ENCODE measurements at places on chromosomes 1 and 21.

DNA sequence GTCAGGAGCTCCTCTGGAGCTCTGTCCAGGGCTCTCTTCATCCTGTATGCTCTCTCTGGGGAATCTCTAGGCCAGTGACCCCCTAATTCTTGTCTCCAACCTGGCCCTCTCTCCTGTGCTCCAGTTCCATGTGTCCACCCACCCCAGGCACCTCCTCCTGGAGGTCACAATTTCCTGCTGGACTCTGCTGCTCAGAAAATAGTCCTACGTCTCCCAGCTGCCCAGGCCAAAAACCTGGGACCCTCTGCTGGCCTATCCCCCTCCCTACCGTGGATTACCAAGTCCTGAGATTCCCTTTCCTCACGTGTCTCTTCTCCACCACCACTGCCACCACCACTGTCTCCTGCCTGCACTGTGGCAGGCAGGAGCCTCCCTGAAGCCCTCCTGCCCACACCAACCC, 11.7 kb downstream of the NES start:
- no peak for DNase-seq

DNA sequence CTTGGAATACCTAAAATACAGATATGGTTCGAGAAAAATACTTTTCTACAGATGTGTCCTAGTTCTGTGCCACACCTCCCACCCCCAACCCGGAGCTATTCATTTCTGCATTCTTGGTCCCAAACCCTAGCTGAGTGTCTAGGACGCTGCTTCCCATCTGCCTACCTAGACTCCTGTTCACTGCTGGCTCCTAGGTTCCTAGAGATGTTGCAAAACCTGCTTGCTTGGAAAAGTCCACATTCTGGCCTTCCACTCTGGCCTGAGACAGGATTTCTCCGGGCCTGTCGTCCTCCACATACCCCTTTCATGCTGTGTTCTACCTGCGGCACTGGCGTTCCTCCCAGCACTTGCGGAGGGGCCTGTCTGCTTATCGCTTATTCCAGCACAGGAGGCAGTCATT, 165.8 kb upstream of the CTTNBP2NL start:
- DNase-seq, result no peak

GRCh38 chr1:31750858-31751510, 13.2 kb downstream of the ADGRB2 start:
- peak; percentile 66 for DNase-seq

DNA sequence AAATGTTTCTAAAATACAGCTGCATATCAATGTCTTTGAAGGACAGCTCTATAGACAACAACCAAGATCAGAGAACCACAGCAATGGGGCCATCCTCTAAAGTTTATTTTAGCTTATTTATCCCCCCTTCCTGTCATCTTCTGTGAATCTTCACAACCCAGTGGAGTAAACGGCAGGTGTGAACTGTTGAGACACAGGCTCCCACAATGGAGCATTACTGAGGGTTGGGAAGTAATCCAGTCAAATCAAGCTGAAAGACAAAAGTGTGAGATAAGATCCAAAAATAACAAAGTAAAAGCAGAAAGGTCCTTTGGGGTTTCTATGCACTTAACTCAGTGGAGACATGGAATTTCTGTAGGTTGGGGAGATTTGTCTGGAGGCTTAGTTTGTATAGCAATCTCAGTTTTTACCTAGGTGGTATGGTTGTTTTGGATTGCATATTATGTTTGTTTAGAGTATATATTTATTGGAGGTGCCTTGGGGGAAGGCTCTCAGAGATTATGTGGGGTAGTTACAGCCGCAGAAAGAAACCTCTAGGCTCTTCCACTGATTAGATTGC, 286.9 kb upstream of the ADGRL2 start:
- no peak for DNase-seq

- DNase-seq, result no peak
Measured at GRCh38 chr1:105373681-105374080, 1624.0 kb downstream of the AMY1C start.

DNA sequence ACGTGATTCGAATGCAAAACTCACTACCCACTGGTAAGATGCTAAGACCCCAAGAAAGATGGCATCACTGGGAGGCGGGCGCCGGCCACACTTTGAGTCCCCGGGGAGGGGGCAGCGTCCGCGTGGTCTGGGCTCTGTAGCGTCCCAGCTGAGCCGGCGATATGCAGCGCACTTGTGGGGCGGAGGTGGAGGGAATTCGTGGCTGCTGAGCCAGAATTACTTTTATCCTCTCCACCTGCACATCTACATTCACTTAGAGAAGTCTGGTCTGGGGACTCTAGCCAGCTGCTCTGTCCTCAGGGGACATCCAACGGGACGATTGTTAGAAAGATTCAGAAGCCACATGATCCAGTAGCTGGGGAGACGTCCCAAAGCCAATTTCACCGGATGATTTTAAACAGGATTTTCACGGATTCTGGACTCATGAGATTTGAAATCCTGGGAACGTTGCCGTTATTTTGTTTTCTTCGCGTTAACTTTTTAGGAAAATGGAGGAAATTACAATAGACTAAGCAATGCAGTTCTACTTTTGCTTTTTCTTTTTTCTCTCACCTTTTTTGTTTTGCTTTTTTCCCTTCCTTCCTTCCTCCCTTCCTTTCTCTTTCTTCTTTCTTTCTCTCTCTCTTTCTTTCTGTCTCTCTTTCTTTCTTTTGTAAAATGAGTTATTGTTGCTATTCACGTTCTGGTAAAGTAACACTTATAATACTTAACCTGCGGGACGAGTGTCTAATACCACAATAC, 1.3 kb downstream of the JAM2 start:
- peak; percentile 18 for DNase-seq

DNA sequence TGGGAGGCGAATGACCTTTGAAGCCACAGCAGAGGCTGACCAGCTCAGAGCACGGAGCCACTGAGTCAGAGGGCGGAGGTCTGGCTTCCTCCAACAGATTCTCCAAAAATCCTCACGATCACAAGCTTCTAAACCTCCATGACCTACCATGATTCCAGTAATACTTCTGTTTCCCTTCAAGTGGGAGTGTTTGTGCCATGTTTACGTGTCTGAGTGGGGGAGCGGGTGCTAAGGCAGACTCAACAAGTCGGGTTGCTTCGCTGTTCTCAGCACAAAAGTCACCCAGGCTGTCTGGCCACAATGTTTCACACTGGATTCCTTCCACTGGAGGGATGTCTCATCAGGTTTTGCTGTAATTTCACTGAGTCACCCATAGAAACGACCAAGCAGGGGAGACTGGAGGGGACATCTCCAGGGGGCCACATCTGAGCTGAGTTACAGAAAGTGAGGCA, 86.2 kb downstream of the SLC66A1 start:
- peak; percentile 89 for DNase-seq

DNA sequence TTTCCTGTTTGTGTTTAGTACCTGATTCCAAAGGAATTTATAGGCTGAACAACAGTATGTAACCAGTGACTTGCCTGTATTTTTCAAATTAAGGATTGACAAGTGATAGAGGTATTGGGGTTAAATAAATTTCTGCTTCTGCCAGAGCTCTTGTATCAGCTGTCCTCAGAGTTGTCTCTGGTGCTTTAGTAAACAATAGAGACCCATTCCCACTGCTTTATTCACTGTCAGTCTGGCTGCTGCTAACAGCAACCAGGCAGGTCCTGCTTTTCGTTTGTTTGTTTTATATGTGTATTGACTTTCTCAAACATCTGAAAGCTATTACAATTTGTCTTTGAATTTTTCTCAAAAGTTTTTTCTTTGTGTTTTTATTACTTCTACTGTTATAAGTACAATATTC, 76.1 kb downstream of the OLFM3 start:
- DNase-seq, result no peak

- DNase-seq, result no peak
Measured at GRCh38 chr1:42983253-42983652, 24.6 kb upstream of the SLC2A1 start.

DNA sequence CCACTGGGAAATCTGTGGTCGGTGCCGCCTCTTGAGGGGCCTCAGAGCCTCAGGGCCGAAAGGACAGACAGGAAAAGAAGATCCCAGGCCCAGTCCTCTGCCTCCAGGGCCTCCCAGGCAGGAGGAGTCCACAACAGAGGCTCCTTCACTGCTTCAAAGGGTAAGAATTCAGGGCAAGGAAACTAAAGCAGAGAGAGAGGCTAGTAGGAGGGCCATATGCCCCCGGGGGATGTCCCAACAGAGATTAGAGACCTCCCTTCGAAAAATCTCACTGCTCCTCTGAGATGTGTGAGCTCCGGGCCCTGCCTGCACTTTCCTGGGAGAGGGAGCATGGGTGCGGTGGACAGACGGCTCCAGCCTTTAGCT, 465.9 kb downstream of the NPHP4 start:
- no peak for DNase-seq
